Stimulated activated CD8-positive, alpha-beta memory T cell treated with anti-CD3 and anti-CD28 coated beads, Interleukin-7, amount 100 ng/mL, for 24 hours (primary cell): ENCODE measurements at places on chromosomes 11 and 22.

GRCh38 chr22:32722441-32722840 is 79.1 kb upstream of the TIMP3 start:
- DNase-seq = no peak

DNA sequence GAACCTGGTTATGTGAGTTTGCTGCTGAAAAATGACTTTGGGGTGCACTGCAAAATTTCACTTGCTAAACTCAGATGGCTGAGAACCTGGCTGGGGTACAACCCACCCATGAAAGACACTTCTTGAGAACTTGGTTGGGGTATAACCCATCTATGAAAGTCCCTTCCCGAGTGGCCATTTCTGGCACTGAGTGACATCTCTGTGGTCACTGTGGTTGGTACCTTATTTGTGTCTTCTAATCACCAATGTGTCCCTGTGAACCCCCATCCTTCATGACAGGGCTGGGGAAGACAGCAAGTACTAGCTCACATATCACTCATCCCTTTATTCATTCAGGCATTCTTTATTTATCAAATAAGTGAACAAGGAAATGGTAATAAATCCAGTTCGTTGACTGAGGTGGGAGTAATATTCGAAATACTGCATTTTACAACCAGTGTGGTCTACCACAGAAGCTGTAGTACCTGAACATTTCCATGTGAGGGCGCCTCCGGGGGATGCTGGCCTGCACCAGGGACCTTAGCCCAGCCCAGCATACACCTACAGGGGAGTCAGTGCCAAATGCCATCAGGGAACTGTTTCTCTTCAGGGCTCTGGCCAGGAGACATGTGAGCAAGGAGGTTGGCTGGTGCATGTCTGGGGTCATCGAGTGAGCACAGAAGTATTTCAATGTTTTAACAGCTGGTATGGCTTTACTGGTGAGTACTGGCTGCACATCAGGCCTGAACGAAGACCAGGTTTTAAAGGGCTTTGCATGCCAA is 122.1 kb downstream of the CSNK2A3 start:
- no peak for DNase-seq

DNA sequence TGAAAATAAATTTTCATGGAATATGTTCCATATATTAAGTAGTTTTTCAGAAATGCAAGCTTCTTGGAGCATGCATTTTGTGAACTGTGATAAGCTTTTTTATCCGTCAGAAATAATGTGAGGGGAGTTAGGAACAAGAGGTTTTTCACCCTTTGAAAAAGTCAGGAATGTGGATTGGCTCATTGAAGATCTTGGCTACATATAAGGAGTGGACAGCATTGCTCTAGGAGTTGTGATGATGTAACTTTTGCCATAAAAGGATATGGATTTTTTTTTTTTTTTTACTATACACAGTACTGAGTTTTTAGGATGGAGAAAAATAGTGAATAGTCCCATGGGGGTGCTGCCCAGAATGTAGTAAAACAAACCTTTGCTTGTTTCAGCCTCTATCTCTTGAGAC is 180.2 kb downstream of the NAV2 start:
- no peak for DNase-seq

DNA sequence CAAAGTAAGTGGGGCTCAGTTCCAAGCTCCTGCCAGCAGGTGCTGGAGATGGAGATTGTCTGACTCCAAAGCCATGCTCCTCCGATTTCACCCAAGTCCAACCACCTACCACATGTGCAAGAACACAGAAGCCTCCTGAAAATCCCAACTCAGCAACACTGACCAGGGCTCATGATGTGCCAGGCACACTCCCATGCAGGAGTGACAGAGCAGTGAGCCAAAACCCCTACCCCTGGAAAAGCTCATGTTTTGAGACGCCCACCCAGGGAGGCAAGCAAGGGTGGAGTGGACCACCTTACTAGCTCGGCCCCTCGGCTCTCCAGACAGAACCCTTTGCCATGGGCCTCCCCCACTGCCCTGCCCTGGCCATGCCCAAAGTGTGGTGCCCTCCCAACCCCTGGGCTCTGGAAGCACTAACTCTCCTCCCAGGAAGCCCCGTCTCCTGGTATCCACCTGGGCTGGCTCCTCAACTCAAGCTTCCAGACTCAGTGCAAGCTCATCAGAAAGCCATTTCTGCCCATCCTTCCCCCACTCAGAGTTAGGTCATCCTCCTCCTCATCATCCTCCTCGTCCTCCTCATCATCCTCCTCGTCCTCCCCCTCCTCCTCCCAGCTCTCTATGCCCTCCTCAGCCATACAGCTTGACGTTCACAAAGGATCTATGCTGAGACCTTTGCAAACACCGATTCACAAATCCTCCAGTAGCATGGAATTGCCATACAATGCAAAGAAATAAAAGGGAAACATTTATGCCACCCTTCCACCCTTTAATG is 154.9 kb downstream of the MPPED1 start:
- no peak for DNase-seq

DNA sequence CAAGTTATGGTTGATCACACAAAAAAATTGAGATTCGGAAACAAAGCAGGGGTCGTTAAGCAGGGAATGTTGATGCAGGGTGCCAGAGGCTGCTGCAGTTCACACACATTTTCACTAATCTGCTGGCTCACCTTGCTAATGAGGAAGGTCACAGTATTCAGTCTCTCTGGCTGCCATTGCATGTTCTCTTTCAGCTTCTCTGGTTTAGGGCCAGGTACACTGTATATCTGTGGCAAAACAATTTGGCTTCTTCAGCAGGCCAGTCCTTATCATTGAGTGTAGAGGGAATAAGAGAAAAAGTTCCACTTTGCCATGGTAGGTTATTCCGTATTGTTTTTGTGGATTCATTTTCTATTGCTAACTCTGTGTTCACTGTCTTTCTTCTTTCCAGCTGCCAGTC is 283.7 kb upstream of the ANO3 start:
- no peak for DNase-seq
